Osteocyte (in vitro differentiated cells): ENCODE measurements at places on chromosomes 2 and 18. TPM values are rescaled to one million over a fixed set of nuclear protein-coding genes. Genes with fewer than 3 reads are reported as not detected.

GRCh38 chr2:73260338-73260984 lies 23.8 kb downstream of the FBXO41 start:
- H3K27ac ChIP-seq, result no peak overlapping the region

Gene TBR1
- total RNA-seq, result 0.30 TPM in 1 of 2 replicates, not detected in the other

Gene FSIP2
- total RNA-seq, result 3.4 and 3.5 TPM in 2 replicates

DNA sequence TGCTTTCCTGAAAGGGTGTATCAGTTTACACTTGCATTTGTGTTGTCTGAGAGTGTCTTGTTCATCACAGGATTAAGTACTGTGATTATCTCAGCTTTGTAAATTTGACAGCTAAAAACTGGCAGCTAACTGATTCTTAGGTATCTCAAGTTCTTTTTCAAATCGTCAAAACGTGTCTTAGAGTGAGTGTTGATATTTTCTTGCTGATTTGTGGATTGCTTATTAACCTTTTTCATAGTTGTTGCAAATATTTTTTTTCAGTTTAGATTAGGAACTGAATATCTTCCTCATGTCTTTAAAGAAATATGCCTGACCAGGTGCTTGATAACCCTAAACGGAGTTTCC lies 41.9 kb downstream of the LRRFIP1 start:
- H3K27ac ChIP-seq, result peak overlapping the region; percentile 98
- no peaks in the 10 kb centered on the region for H3K27me3 ChIP-seq
- H3K36me3 ChIP-seq, result peaks cover 7% of the 10 kb centered on the region

- no peak overlapping the region for H3K27ac ChIP-seq
- H3K36me3 ChIP-seq, result peaks cover 12% of the 10 kb centered on the region
- no peaks in the 10 kb centered on the region for H3K4me1 ChIP-seq
These were observed 87.5 kb downstream of the SATB2 start for GRCh38 chr2:199370150-199370780.

Gene FAM117B
- total RNA-seq, result 8.4 and 9.6 TPM in 2 replicates

Gene ZNF513
- 15.7 and 19.1 TPM in 2 replicates for total RNA-seq

- H3K27ac ChIP-seq, result no peak overlapping the region
- H3K4me1 ChIP-seq, result no peaks in the 10 kb centered on the region
- no peak for DNase-seq
- H3K27me3 ChIP-seq, result no peaks in the 10 kb centered on the region
These were observed 68.3 kb downstream of the RIF1 start for GRCh38 chr2:151478011-151478410.

GRCh38 chr2:1747065-1747941 lies 3.0 kb upstream of the PXDN start:
- peak; percentile 80 for DNase-seq
- no peak overlapping the region for H3K4me3 ChIP-seq
- H3K27me3 ChIP-seq, result peaks cover 2% of the 10 kb centered on the region
- no peak overlapping the region for H3K27ac ChIP-seq
- no peaks in the 10 kb centered on the region for H3K36me3 ChIP-seq

Gene IL1RN
- total RNA-seq, result not detected in 2 replicates

- H3K4me1 ChIP-seq, result no peaks in the 10 kb centered on the region
- peaks cover 4% of the 10 kb centered on the region for H3K36me3 ChIP-seq
- H3K27me3 ChIP-seq, result no peaks in the 10 kb centered on the region
- H3K4me3 ChIP-seq, result no peak overlapping the region
These were observed 51.8 kb downstream of the WDR7 start for GRCh38 chr18:56702946-56703345.

Gene HOXD13
- not detected in 2 replicates for total RNA-seq

GRCh38 chr2:234863043-234863934 lies 88.5 kb upstream of the SH3BP4 start:
- H3K27ac ChIP-seq, result no peak overlapping the region
- H3K4me3 ChIP-seq, result no peak overlapping the region
- no peaks in the 10 kb centered on the region for H3K36me3 ChIP-seq
- DNase-seq, result no peak

Gene SLC19A3
- not detected in 2 replicates for total RNA-seq

Gene GPR75
- 1.1 and 1.2 TPM in 2 replicates for total RNA-seq

GRCh38 chr2:208074610-208075356 lies 49.5 kb upstream of the PLEKHM3 start:
- H3K27ac ChIP-seq, result no peak overlapping the region
- H3K27me3 ChIP-seq, result peaks cover 34% of the 10 kb centered on the region
- H3K4me3 ChIP-seq, result no peak overlapping the region
- DNase-seq, result no peak

DNA sequence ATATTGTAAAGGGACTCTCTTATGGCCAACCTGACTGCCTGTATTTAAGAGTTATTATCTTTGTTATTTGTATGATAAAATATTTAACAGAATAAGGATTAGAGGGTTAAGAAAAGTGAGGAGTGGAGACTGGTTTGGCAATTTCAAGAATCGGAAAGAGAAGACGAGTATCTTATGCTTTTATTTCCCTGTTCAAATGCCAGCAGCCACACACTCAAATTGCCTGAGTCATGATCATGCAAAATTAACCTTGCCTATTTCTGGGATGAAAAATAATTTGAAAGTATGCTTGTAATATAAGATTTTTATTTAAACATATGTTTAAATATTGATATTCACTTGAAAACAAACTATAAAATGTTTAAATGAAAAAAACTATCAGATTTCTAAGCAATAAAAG lies 188.6 kb downstream of the CD226 start:
- peaks cover 12% of the 10 kb centered on the region for H3K4me1 ChIP-seq
- H3K36me3 ChIP-seq, result no peaks in the 10 kb centered on the region
- no peak for DNase-seq
- H3K27me3 ChIP-seq, result no peaks in the 10 kb centered on the region
- H3K27ac ChIP-seq, result no peak overlapping the region

- H3K27ac ChIP-seq, result no peak overlapping the region
- H3K27me3 ChIP-seq, result no peaks in the 10 kb centered on the region
- H3K36me3 ChIP-seq, result no peaks in the 10 kb centered on the region
- DNase-seq, result no peak
- H3K4me1 ChIP-seq, result no peaks in the 10 kb centered on the region
These were observed 239.3 kb downstream of the ZNF385B start for GRCh38 chr2:179622112-179622511.

Gene MC4R
- not detected in 2 replicates for total RNA-seq

- H3K4me3 ChIP-seq, result no peak overlapping the region
- H3K27ac ChIP-seq, result no peak overlapping the region
- H3K4me1 ChIP-seq, result peaks cover 12% of the 10 kb centered on the region
- peaks cover 51% of the 10 kb centered on the region for H3K27me3 ChIP-seq
- no peak for DNase-seq
- no peaks in the 10 kb centered on the region for H3K36me3 ChIP-seq
These were observed 2.8 kb upstream of the KLHL14 start for GRCh38 chr18:32775628-32776027.

GRCh38 chr2:192465141-192465540 lies 270.4 kb upstream of the TMEFF2 start:
- DNase-seq, result no peak
- no peaks in the 10 kb centered on the region for H3K4me1 ChIP-seq
- H3K36me3 ChIP-seq, result no peaks in the 10 kb centered on the region
- no peak overlapping the region for H3K4me3 ChIP-seq

DNA sequence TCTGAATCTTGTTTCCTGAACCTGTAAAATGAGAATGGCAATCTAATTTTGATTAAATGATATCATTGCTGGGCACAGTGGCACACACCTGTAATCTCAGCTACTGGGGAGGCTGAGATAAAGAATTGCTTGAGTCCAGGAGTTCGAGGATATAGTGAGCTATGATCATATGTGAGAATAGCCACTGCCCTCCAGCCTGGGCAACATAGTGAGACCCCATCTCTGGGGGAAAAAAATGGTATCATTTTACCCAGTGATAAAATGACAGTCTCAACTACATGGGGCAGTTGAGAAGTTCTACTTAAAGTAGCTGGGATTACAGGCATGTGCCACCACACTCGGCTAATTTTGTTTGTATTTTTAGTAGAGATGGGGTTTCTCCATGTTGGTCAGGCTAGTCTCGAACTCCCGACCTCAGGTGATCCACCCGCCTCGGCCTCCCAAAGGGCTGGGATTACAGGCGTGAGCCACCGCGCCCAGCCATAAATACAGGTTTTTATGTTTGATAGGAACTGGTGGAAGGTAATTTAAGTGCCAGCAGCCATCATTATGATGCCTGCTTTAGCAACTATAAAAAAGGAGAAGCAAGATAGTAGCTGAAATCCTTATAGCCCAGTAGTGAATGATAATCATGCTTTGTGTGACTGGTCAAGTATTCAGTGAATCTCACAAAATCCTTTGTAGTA lies 17.0 kb downstream of the BZW1 start:
- H3K4me1 ChIP-seq, result no peaks in the 10 kb centered on the region
- H3K36me3 ChIP-seq, result peaks cover 4% of the 10 kb centered on the region
- H3K27me3 ChIP-seq, result peaks cover 3% of the 10 kb centered on the region

Gene HTR2B
- total RNA-seq, result 3.1 and 3.9 TPM in 2 replicates

GRCh38 chr2:18403921-18404522 lies 156.4 kb downstream of the RDH14 start:
- H3K36me3 ChIP-seq, result no peaks in the 10 kb centered on the region
- H3K27ac ChIP-seq, result no peak overlapping the region
- H3K27me3 ChIP-seq, result no peaks in the 10 kb centered on the region

Gene PSMA8
- not detected in 2 replicates for total RNA-seq

- H3K27ac ChIP-seq, result no peak overlapping the region
- H3K36me3 ChIP-seq, result no peaks in the 10 kb centered on the region
- no peaks in the 10 kb centered on the region for H3K27me3 ChIP-seq
- H3K4me3 ChIP-seq, result no peak overlapping the region
- peaks cover 8% of the 10 kb centered on the region for H3K4me1 ChIP-seq
These were observed 4.6 kb upstream of the MFF start for GRCh38 chr2:227320305-227321094.

- DNase-seq, result no peak
- no peak overlapping the region for H3K27ac ChIP-seq
- no peak overlapping the region for H3K4me3 ChIP-seq
These were observed 62.9 kb upstream of the ZFP36L2 start for GRCh38 chr2:43289331-43289730.

Gene TTC21B
- 22.2 and 25.1 TPM in 2 replicates for total RNA-seq

Gene MTCL1
- total RNA-seq, result 56.9 and 58.4 TPM in 2 replicates

Gene NAT8
- total RNA-seq, result not detected in 2 replicates

GRCh38 chr2:25029183-25029554 lies 12.7 kb upstream of the EFR3B start:
- no peaks in the 10 kb centered on the region for H3K36me3 ChIP-seq
- H3K27me3 ChIP-seq, result peaks cover 16% of the 10 kb centered on the region
- no peak for DNase-seq

Gene STPG4
- 0.37 and 0.56 TPM in 2 replicates for total RNA-seq

Gene BBS5
- total RNA-seq, result 11.1 and 11.6 TPM in 2 replicates

DNA sequence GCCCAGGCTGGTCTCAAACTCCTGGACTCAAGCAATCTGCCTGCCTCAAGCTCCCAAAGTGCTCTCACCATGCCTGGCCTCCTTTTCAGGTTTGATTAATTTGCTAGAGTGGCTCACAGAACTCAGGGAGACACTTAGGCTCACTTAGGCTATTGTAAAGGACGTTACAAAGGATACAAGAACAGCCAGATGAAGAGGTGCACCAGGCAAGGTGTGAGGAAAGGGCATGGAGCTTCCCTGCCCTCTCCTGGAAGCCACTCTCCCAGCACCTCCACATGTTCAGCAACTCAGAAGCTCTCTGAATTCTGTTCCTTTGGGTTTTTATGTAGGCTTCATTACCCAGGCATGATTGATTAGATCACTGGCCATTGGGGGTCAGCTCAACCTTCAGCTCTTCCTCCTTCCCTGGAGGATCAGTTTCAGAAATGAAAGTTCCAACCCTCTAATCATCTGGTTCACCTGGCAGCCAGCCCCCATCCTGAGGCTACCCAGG lies 78.7 kb upstream of the RGPD5 start:
- H3K4me3 ChIP-seq, result no peak overlapping the region
- no peaks in the 10 kb centered on the region for H3K4me1 ChIP-seq
- H3K27ac ChIP-seq, result no peak overlapping the region
- peak; percentile 32 for DNase-seq
- H3K36me3 ChIP-seq, result no peaks in the 10 kb centered on the region

- peaks cover 7% of the 10 kb centered on the region for H3K27me3 ChIP-seq
- no peak for DNase-seq
- peak overlapping the region; percentile 72 for H3K27ac ChIP-seq
These were observed 18.4 kb upstream of the YES1 start for GRCh38 chr18:830315-830901.

DNA sequence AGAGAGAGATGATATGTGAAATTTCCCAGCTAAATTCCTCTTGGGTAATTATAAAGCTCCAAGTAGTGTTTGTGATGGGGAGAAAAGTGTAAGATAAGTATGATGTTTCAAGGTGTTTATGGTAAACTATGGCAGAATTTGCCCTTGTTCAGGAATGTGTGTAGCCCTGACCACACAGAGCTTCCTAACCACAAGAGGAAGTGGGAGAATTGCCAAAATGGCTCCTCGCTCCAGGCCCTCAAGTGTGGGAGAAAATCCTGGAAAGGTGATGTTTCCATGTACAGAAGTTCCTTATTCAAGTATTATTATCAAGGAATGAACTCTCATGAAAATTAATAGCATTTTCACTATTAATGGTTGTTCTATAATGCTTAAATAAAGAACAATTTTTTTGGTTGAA lies 878.3 kb downstream of the TDRD15 start:
- H3K27ac ChIP-seq, result no peak overlapping the region
- H3K4me1 ChIP-seq, result no peaks in the 10 kb centered on the region
- no peak overlapping the region for H3K4me3 ChIP-seq

- DNase-seq, result no peak
- H3K4me1 ChIP-seq, result peaks cover 6% of the 10 kb centered on the region
- H3K36me3 ChIP-seq, result peaks cover 21% of the 10 kb centered on the region
- H3K27ac ChIP-seq, result no peak overlapping the region
- H3K4me3 ChIP-seq, result no peak overlapping the region
These were observed 88.5 kb downstream of the RTTN start for GRCh38 chr18:70116949-70117348.

DNA sequence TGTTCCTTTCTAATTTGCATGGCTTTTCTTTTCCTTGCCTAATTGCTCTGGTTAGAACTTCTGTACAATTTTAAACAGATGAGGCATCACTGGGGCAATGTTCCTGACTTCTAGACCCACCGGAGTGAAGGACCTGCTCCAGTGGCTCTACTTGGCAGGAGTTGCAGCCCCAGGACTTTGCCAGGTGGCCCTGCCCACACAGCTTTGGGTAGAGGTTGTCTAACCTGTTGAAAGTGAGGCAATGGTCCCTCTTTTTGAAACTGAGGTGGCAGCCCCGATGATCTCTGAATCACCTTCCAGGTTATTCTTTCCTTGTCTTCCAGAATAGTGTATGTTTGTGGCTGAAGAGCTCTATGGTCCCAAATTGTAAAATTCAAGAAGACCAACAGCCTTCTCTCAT lies 29.9 kb upstream of the ZNF512 start:
- DNase-seq, result no peak
- peaks cover 2% of the 10 kb centered on the region for H3K36me3 ChIP-seq
- H3K4me3 ChIP-seq, result no peak overlapping the region
- no peak overlapping the region for H3K27ac ChIP-seq
- H3K27me3 ChIP-seq, result peaks cover 54% of the 10 kb centered on the region
